Thyroid gland (tissue), 4 donors: ENCODE measurements at places on chromosomes 2 and 18.
A peak's percentile ranks its signal among the peaks of the same experiment; 100 is the strongest.

GRCh38 chr2:203743441-203743981 is 37.1 kb downstream of the CD28 start:
- no peak overlapping the region for H3K27ac ChIP-seq
- H3K4me1 ChIP-seq: no peaks in the 10 kb centered on the region
- no peak for DNase-seq
- no peaks in the 10 kb centered on the region for H3K36me3 ChIP-seq

- H3K27ac ChIP-seq: no peak overlapping the region
- no peaks in the 10 kb centered on the region for H3K36me3 ChIP-seq
- DNase-seq: no peak
- H3K4me1 ChIP-seq: no peaks in the 10 kb centered on the region
Measured at GRCh38 chr18:46750626-46751025, 6.2 kb downstream of the ST8SIA5 start.

GRCh38 chr2:86047575-86048382 is 57.9 kb downstream of the POLR1A start:
- peaks cover 34% of the 10 kb centered on the region for H3K36me3 ChIP-seq
- peaks cover 11% of the 10 kb centered on the region for H3K4me1 ChIP-seq
- no peak overlapping the region for H3K4me3 ChIP-seq
- no peak for DNase-seq

DNA sequence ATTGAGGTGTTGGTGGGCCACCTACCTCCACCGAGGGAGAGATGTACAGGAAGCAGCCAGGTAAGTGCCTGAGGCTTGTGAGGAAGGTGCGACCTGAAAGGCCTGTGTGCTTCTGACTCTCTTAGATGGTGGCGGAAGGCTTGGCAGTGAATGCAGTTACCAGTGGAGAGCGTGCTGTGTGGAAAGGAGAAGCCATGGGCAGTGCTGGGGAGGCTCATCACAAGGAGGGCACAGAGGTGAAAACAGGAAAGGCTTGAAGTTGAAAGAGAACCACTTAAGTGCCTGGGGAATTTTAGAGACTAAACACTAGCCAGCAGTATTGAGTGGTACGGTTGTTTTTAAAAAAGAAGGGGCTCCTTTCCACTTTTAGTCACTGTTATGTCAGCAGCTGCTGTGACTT is 130.9 kb downstream of the ZNF407 start:
- peaks cover 16% of the 10 kb centered on the region for H3K4me1 ChIP-seq
- DNase-seq: peak; percentile 64
- H3K27ac ChIP-seq: peak overlapping the region; percentile 40
- no peak overlapping the region for H3K4me3 ChIP-seq
- H3K36me3 ChIP-seq: no peaks in the 10 kb centered on the region

- H3K4me3 ChIP-seq: no peak overlapping the region
- no peak for DNase-seq
- no peaks in the 10 kb centered on the region for H3K36me3 ChIP-seq
- no peak overlapping the region for H3K27ac ChIP-seq
- no peaks in the 10 kb centered on the region for H3K4me1 ChIP-seq
Measured at GRCh38 chr2:73080321-73081131, 9.0 kb upstream of the SFXN5 start.

DNA sequence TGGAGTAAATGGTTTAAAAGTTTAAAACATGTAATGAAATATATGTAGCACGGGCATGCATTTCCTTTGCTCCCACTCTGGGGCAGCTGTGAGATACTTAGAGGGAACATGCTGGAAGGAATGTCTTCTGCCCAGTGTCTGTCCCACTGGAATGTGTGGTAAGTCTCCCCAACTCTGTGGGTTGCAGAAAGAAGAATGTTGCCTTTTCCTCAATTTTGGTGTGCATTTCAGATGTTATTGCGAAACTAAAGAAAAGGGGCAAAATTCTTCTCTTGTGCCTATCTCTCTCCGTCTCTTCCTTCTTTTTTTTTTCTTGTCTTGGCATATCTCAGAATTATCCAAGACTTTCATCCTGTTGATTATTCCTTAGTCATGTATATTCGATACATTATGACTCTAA is 201.1 kb downstream of the SH3RF3 start:
- no peak for DNase-seq
- H3K27me3 ChIP-seq: no peaks in the 10 kb centered on the region
- H3K4me3 ChIP-seq: no peak overlapping the region
- H3K4me1 ChIP-seq: peaks cover 6% of the 10 kb centered on the region
- no peak overlapping the region for H3K27ac ChIP-seq
- H3K36me3 ChIP-seq: no peaks in the 10 kb centered on the region

DNA sequence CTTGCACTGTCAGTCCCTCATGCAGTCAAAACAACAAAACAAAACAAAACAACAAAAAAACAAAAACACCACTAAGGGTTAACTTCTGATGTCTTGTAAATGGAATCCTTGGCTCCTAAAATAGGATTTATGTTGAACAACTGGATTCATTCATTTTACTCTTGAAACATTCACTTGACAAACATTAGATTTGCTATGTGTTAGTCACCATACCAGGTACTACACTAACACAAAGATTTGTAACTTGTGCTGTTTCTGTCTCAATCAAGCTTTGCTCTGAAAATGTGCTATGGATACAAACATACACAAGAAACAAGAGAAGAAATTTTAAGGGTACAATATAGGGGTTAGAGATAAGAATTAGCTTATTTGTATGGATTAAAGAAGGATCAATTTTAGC is 812.8 kb downstream of the LRP1B start:
- H3K4me3 ChIP-seq: no peak overlapping the region
- H3K27me3 ChIP-seq: no peaks in the 10 kb centered on the region
- H3K27ac ChIP-seq: no peak overlapping the region
- no peaks in the 10 kb centered on the region for H3K36me3 ChIP-seq
- DNase-seq: no peak

DNA sequence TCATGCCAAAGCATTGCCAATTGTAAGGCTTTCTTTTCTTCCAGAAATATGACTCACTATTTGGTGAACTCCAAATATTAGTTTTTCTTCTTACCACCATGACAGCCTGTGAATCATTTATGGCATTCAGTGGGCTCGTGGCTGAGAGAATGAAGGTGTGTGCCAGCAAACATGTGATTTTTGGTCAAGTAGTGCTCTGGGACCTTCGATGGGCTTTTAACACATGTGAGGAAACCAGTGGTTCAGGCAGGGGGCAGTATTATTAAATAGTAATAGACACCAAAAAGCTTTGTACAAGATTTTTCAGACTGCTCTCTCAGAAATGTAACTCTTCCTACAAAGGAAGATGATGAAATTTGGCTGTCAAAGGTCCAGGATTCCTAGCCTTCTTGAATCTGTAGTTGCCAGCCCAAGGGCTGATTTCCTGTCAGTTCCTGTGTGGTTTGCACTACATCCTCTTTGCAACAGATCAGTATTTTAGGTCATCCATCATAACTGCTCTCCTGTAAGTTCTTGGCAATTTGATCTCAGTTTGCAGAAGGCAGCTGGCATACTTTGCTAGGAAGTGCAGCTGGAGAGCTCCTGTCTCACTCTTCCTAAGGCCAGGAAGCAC is 64.3 kb downstream of the BABAM2 start:
- peak; percentile 18 for DNase-seq
- no peak overlapping the region for H3K4me3 ChIP-seq
- H3K27ac ChIP-seq: peak overlapping the region; percentile 10
- no peaks in the 10 kb centered on the region for H3K36me3 ChIP-seq

DNA sequence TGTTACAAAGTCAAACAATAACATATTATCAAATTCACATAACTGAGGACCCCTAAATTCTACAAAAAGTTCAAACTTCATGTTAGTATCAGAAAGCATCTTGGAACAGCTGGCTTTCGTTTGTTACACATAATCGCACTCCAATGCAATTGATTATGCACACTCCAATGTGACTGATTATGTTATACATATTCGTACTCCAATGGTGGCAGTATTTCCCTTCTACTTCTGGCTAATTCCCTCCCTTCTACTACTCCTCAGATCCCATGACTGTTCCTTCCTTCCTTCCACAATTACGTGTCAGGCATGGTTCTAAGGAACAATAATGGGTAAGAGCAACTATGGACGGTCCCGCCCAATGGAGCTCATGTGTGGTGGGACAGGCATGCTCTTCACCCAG is 137.1 kb upstream of the CCDC150 start:
- H3K36me3 ChIP-seq: no peaks in the 10 kb centered on the region
- no peak overlapping the region for H3K4me3 ChIP-seq
- H3K27ac ChIP-seq: no peak overlapping the region
- H3K27me3 ChIP-seq: no peaks in the 10 kb centered on the region

DNA sequence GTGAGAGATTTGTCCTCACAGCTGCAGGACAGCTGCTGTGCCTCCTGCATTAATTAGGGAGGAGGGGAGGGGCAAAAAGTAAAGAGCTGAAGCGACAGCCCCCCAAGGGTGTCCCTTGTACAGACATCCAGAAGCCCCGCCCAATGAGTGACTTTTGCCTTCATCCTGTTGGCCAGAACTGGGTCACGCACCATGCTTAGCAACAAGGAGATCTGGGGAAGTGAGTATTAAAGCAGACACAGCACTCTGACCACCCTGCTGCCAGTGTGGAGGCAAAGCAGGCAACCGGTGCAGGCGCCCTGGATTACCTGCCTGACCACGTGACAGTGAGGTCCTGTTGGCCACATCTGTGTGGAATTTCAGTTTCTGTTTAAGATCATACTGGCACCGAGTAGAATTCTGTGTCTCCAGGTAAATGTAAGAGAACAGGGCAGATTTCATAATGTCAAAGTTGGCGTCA is 21.5 kb upstream of the BIN1 start:
- DNase-seq: peak; percentile 75
- H3K27me3 ChIP-seq: no peaks in the 10 kb centered on the region
- H3K4me1 ChIP-seq: no peaks in the 10 kb centered on the region
- H3K27ac ChIP-seq: no peak overlapping the region
- no peak overlapping the region for H3K4me3 ChIP-seq
- H3K36me3 ChIP-seq: no peaks in the 10 kb centered on the region

DNA sequence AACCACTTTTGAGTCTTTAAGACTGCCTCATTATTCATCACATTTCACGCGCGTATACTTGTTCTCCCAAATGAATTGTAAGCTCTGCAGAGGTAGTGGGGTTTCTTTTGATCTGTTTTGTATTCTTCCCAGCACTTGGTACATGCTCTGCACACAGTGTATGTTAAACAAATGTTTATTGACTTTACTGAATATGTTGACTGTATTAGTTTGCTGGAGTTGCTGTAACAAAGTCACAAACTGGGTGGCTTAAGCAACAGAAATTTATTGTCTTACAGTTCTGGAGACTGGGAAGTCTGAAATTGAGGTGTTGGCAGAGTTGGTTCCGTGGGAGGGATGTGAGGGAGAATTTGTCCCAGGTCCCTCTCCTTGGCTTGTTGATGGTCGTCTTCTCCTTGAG is 65.1 kb downstream of the CDK15 start:
- no peaks in the 10 kb centered on the region for H3K4me1 ChIP-seq
- DNase-seq: no peak
- H3K27me3 ChIP-seq: no peaks in the 10 kb centered on the region
- no peak overlapping the region for H3K27ac ChIP-seq

- no peak overlapping the region for H3K27ac ChIP-seq
- H3K36me3 ChIP-seq: no peaks in the 10 kb centered on the region
- no peak overlapping the region for H3K4me3 ChIP-seq
- H3K27me3 ChIP-seq: no peaks in the 10 kb centered on the region
- no peak for DNase-seq
Measured at GRCh38 chr2:59630789-59631188, 922.7 kb downstream of the BCL11A start.

- H3K36me3 ChIP-seq: no peaks in the 10 kb centered on the region
- H3K4me3 ChIP-seq: no peak overlapping the region
- no peaks in the 10 kb centered on the region for H3K4me1 ChIP-seq
- no peaks in the 10 kb centered on the region for H3K27me3 ChIP-seq
- H3K27ac ChIP-seq: no peak overlapping the region
Measured at GRCh38 chr2:127401757-127402695, 14.3 kb upstream of the MAP3K2 start.

- no peak overlapping the region for H3K4me3 ChIP-seq
- no peaks in the 10 kb centered on the region for H3K27me3 ChIP-seq
- peaks cover 8% of the 10 kb centered on the region for H3K4me1 ChIP-seq
Measured at GRCh38 chr18:22546905-22547570, 129.3 kb upstream of the CTAGE1 start.

DNA sequence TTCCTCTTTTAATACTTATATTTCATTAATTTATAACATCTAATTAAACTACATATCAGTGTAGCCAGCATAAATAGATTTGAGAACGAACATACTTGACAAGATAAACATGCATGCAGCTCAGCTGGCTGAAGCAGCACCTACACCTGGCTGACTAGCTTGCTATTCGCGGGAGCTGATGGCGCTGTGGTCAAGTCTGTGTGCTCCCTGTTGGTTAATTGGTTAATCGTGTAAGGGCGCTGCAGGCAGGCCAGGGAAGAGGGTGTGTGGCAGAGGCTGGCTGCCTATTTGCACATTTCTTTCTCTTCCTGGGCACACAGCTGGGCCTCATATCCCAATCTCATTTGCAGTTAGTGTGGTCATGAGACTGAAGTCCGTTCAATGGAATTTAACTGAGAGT is 14.5 kb upstream of the VWA3B start:
- H3K4me3 ChIP-seq: no peak overlapping the region
- H3K27ac ChIP-seq: no peak overlapping the region
- no peaks in the 10 kb centered on the region for H3K4me1 ChIP-seq
- no peaks in the 10 kb centered on the region for H3K27me3 ChIP-seq
- H3K36me3 ChIP-seq: no peaks in the 10 kb centered on the region

DNA sequence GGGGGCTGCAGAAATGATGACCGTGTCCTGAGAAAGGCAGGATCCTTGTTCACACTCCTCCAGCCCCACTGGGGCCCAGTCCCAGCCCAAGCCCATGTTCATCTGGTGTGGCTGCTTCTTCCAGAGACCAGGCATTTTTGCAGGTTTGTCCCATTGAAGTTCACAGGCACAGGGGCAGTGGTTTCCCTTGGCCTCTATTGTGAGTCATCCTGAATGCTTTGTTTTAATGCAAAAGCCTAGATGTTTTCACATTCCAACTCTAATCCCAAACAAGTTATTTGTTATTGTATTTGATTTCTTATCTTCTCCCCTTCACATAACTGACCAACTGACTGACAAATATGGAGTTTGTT is 426.4 kb upstream of the ID2 start:
- H3K4me3 ChIP-seq: no peak overlapping the region
- no peaks in the 10 kb centered on the region for H3K4me1 ChIP-seq
- DNase-seq: no peak
- H3K27ac ChIP-seq: no peak overlapping the region
